ENCODE measurements at places on chromosomes 6 and 20.

DNA sequence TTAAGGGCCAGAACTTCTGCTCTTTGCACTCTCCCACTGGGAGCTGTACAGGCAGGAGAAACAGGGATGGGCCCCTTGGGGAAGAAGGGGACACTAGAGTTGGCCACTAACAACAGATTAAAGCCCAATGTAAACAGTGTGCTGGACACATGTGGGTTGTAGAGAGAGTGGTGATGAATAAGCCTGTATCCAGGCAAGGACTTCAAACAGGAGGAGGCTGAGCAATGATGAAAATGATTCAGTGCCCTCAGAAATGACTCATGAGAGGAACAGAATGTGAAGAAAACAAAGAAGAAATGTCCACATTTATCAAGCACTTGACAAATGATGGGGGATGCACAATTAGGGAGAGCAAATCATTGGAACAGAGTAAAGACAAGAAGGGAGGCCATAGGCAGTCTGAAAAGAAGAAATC lies 242.3 kb downstream of the TBX18 start:
- DNase-seq: no peak

DNA sequence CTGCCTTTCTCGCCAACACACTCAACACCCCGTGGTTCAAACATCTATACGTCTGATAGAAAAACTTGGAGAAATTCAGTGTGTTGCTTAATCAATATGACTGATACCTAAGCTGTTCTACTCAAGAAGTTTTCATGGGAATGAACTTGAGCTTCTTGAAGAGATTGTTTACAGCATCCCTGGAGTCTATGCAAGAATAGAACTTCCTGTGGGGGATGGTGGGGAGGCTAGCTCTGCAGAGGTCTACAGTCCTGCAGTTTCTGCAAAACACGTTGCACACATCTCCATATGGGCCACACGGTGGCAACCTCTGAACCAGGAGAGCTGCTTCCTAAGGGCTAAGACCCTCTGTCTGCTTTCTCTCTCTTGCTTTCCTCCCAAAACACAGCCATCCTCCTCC lies 32.7 kb upstream of the FANCE start:
- no peak for DNase-seq

GRCh38 chr20:34377072-34377847 lies 14.2 kb downstream of the ITCH start:
- no peak for DNase-seq

DNA sequence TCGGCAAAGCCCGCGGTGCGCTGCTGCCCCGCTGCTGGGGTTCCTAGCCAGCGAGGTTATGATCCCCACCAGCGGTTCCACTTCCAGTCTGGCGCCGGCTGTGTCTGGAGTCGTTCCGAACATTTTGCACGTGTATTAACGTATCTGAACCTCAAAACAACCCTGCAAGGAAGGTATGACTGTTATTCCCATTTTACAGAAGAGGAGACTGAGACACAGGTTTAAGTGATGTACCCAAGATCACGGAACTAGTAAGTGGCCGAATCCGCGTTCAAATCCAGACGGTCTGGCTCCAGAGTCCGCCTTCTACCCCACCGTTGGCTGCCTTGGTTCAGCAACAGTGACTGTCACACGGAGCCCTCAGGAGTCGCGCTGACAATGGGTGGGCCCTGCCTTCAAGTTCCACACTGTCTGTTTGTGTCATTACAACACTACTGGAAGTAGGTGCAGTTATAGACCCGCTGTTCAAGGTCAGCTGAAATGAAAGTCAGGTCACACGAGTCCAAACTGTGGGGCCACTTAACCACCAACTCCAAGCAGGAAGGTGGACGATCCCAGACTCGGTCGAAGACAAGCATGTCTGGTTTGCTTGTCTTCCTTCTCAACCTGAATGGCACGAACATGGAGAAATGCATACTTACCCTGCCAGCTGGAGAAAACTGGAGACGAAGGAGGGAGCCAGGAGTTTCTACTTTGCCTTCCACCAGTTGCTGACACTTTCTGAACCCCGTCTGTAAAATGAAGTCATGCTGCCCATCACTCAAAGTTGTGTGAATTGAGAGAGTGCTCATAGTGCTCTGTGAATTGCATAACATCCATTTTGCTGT lies 803 bp upstream of the SRXN1 start:
- DNase-seq: no peak

GRCh38 chr6:43173591-43174262 lies 2.7 kb downstream of the SRF start:
- no peak for DNase-seq

DNA sequence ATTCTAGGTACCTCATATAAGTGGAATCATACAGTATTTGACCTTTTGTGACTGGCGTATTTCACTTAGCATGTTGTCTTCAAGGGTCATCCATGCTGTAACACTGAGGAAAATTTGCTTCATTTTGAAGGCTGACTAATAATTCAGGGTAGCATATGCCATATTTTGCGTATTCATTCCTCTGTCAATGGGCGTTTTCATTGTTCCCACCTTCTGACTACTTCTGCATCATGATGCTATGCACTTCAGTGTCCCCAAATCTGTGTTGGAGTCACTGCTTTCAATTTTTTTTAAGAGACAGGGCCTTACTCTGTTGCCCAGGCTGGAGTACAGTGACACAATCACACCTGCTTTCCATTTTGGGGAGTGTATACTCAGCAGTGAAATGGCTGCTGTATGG lies 51.6 kb downstream of the SYNDIG1 start:
- DNase-seq: no peak
